Activated CD4-positive, alpha-beta T cell treated with anti-CD3 and anti-CD28 coated beads for 36 hours (primary cell): ENCODE measurements at places on chromosomes 1 and 21. TPM values are rescaled to one million over a fixed set of nuclear protein-coding genes. Genes with fewer than 3 reads are reported as not detected.

S100A14 gene
- total RNA-seq, result 0.34 TPM

MCOLN2 gene
- total RNA-seq, result 43.5 TPM

TCHHL1 gene
- not detected for total RNA-seq

SYTL1 gene
- 21.4 TPM for total RNA-seq

SLAMF9 gene
- not detected for total RNA-seq

AK5 gene
- total RNA-seq, result 9.9 TPM

RAP1A gene
- total RNA-seq, result 182 TPM

TEDDM1 gene
- total RNA-seq, result not detected

MMP23B gene
- 1.2 TPM for total RNA-seq
